ENCODE measurements at places on chromosomes 3 and 15.

GRCh38 chr15:57227166-57227565, 149.1 kb upstream of the CGNL1 start:
- H3K4me1 ChIP-seq, result no peaks in the 10 kb centered on the region
- no peaks in the 10 kb centered on the region for H3K36me3 ChIP-seq
- no peak overlapping the region for H3K4me3 ChIP-seq
- DNase-seq, result no peak
- no peaks in the 10 kb centered on the region for H3K27me3 ChIP-seq

DNA sequence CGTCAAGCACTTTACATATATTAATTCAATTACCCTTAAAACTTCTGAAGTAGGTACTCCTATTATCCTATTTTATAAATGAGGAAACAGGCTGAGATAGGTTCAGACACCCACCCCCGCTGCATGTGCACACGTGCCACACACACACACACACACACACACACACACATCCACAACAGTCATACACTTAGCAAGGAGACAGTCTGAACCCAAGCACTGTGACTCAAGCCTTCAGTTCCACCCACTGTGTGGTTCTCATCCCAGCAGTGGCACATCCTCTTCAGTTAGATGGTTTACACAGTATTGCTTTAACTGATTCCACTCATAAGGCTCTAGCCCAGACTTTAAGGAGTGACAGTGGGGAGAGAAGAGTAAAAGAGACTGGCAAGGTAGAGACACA, 91.1 kb upstream of the FGF7 start:
- no peak overlapping the region for H3K4me3 ChIP-seq
- H3K27me3 ChIP-seq, result no peaks in the 10 kb centered on the region
- DNase-seq, result no peak
- H3K4me1 ChIP-seq, result no peaks in the 10 kb centered on the region
- peaks cover 7% of the 10 kb centered on the region for H3K36me3 ChIP-seq
- H3K27ac ChIP-seq, result no peak overlapping the region

DNA sequence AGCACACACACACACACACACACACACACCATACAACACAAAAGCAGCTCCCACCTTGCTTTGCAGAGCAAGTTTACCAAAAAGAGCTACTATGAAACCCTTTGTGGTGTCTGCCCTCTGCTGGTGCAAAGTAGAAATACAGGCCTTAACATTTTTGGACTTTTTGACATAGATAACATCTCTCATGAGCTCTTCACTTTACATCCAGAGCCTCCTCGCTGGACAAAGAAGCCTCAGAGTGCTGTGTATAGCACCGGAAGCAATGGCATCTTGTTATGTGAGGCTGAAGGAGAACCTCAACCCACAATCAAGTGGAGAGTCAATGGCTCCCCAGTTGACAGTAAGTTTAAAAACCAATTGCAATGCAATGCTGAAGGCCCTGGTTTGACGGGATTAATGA, 157.9 kb downstream of the CHL1 start:
- no peak for DNase-seq
- no peak overlapping the region for H3K4me3 ChIP-seq
- H3K4me1 ChIP-seq, result no peaks in the 10 kb centered on the region
- H3K27ac ChIP-seq, result no peak overlapping the region
- no peaks in the 10 kb centered on the region for H3K36me3 ChIP-seq

GRCh38 chr3:32817257-32817557, 590 bp upstream of the TRIM71 start:
- H3K27ac ChIP-seq, result no peak overlapping the region
- no peaks in the 10 kb centered on the region for H3K36me3 ChIP-seq
- H3K4me3 ChIP-seq, result no peak overlapping the region

DNA sequence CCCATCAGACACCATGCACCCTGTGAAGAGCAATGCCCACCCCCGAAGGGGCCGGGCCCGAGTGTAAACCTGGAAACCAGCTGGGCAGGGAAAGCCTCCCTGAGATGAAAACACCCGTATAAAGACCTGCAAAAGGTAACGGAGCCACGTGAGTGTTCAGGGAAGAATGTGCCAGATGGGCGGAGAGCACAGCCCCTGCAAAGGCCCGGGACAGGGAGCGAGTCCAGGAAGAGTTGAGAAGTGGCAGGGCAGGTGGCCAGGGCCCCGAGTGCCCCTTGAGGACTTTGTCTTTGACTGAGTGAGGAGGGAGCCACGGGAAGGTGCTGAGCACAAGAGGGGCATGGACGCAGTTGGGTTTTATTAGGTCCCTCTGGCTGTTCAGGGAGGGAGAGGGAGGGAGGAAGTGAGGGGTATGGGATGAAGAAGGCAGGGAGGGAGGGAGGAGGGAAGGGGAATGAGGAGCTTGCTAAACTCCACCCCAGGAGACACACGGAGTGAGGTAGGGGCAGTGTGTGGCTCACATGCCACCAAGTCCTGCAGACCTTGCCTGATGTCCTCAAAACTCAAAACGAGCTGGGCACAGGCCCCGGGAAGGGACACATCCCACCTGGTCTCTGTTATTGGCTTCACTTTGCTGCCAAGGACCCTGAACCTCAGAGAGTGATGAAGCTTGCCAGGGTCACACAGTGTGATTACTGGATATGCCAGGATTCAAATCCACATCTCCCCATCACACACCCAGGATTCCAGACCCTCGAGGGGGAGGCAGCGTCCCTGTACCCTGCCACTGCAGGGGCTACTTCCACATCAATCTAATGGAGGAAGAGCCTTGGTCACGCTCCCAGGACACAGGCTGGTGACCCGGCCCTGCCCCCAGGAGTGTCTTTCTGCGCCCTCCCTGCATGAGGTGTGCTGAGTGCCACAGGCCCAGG, 49.1 kb upstream of the IQSEC1 start:
- H3K4me3 ChIP-seq, result no peak overlapping the region
- no peaks in the 10 kb centered on the region for H3K36me3 ChIP-seq
- H3K27me3 ChIP-seq, result no peaks in the 10 kb centered on the region
- H3K4me1 ChIP-seq, result no peaks in the 10 kb centered on the region

- no peaks in the 10 kb centered on the region for H3K36me3 ChIP-seq
- no peak for DNase-seq
- no peaks in the 10 kb centered on the region for H3K27me3 ChIP-seq
- no peak overlapping the region for H3K27ac ChIP-seq
Measured at GRCh38 chr3:31546725-31547124, 14.0 kb downstream of the STT3B start.

GRCh38 chr3:181330257-181330656, 340.7 kb upstream of the DNAJC19 start:
- H3K27me3 ChIP-seq, result no peaks in the 10 kb centered on the region
- H3K27ac ChIP-seq, result no peak overlapping the region
- DNase-seq, result no peak
- H3K36me3 ChIP-seq, result no peaks in the 10 kb centered on the region
- H3K4me3 ChIP-seq, result no peak overlapping the region

- no peak overlapping the region for H3K4me3 ChIP-seq
- H3K27me3 ChIP-seq, result no peaks in the 10 kb centered on the region
- H3K27ac ChIP-seq, result no peak overlapping the region
- no peaks in the 10 kb centered on the region for H3K36me3 ChIP-seq
Measured at GRCh38 chr3:71250026-71250425, 333.5 kb downstream of the FOXP1 start.

DNA sequence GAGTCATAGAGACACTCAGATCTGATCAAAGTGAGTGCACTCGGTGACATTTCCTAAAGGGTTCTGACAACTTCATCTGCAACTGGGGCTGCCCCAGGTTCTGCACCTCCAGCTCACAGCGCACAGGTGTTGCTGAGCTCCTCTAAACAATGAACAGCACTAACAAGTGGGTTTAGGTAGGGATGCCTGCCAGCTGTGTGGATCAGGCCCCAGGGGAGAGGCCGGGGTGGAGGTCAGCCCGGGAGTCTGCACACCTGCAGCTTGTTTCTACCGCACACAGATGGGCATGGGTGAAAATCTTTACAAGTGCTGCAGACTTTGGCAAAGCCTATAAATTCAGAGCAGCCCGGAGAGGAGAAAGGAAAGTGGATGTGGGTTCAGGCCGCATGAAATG, 355 bp downstream of the FBXW12 start:
- no peak overlapping the region for H3K27ac ChIP-seq
- no peaks in the 10 kb centered on the region for H3K27me3 ChIP-seq
- H3K4me1 ChIP-seq, result no peaks in the 10 kb centered on the region
- no peak for DNase-seq
- no peaks in the 10 kb centered on the region for H3K36me3 ChIP-seq

DNA sequence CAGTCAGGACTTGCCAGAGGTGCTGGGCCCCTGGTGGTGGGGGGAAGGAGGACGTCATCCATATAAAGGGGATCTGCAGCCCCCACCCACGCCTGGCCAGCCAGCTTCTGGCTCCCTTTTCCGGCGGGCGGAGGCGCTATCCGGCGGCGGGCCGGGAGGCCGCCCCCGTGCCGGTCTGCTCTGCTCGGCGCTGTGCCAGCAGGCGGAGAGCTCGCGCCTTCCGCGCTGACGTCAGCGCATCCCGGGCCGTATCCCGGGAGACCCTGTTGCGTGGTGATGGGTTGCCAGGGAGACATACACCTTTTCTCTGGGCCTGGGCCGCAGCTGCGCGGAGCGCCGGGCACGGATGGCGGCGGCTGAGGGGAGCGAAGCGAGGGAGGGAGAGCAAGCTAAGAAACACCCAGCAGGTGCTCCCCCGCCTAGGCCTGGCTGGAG, 1.1 kb downstream of the FAM131A start:
- no peak overlapping the region for H3K4me3 ChIP-seq
- no peak overlapping the region for H3K27ac ChIP-seq
- peaks cover 19% of the 10 kb centered on the region for H3K4me1 ChIP-seq
- no peaks in the 10 kb centered on the region for H3K27me3 ChIP-seq
- H3K36me3 ChIP-seq, result peaks cover 3% of the 10 kb centered on the region

- no peaks in the 10 kb centered on the region for H3K4me1 ChIP-seq
- H3K36me3 ChIP-seq, result no peaks in the 10 kb centered on the region
- no peaks in the 10 kb centered on the region for H3K27me3 ChIP-seq
- no peak for DNase-seq
Measured at GRCh38 chr15:51051776-51052175, 42.9 kb downstream of the TNFAIP8L3 start.

DNA sequence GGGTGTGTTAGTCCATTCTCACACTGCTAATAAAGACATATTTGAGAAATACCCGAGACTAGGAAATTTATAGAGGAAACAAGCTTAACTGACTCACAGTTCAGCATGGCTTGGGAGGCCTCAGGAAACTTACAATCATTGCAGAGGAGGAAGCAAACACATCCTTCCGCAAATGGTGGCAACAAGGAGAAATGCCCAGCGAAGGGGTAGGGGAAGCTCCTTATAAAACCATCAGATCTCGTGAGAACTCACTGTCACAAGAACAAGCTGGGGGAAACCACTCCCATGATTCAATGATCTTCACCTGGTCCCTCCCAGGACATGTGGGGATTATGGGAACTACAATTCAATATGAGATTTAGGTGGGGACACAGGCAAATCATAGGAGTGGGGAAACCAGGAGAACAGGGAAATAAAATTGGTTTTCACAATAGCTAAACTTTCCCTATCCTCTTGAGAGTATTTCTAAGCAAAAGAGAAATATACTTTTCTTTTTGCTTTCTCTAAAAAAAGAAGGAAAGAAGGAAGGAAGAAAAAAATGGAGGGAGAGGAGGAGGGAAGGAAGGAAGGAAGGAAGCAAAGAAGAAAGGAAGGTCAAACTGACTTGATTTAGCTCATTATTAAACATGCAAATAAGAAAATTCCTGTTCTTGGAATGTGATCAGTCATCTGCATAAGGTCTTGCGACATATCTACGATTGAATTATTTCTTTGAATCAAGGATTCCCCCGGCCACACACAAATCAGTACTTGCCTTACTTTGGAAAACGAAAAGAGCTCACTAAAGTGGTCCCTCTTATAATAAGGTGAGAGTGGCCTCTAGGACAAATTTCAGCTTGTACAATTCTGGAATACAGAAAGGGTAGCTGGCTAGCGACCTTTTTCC, 75.2 kb downstream of the LIPC start:
- no peak overlapping the region for H3K27ac ChIP-seq
- H3K27me3 ChIP-seq, result no peaks in the 10 kb centered on the region
- no peak for DNase-seq
- H3K4me3 ChIP-seq, result no peak overlapping the region
- peaks cover 17% of the 10 kb centered on the region for H3K4me1 ChIP-seq

GRCh38 chr15:71687902-71688508, 122.3 kb upstream of the NR2E3 start:
- no peak for DNase-seq
- no peak overlapping the region for H3K4me3 ChIP-seq
- no peak overlapping the region for H3K27ac ChIP-seq
- H3K36me3 ChIP-seq, result no peaks in the 10 kb centered on the region
- no peaks in the 10 kb centered on the region for H3K4me1 ChIP-seq

- H3K4me3 ChIP-seq, result no peak overlapping the region
- H3K4me1 ChIP-seq, result no peaks in the 10 kb centered on the region
- no peaks in the 10 kb centered on the region for H3K27me3 ChIP-seq
- H3K27ac ChIP-seq, result no peak overlapping the region
Measured at GRCh38 chr3:63477494-63478129, 174.9 kb upstream of the SNTN start.

GRCh38 chr3:45688194-45688881, 858 bp upstream of the SACM1L start:
- peak overlapping the region; percentile 93 for H3K27ac ChIP-seq
- DNase-seq, result peak; percentile 56
- H3K4me1 ChIP-seq, result peaks cover 34% of the 10 kb centered on the region

GRCh38 chr3:185200639-185201038, 47.8 kb upstream of the C3orf70 start:
- H3K4me1 ChIP-seq, result no peaks in the 10 kb centered on the region
- DNase-seq, result no peak
- H3K4me3 ChIP-seq, result no peak overlapping the region

DNA sequence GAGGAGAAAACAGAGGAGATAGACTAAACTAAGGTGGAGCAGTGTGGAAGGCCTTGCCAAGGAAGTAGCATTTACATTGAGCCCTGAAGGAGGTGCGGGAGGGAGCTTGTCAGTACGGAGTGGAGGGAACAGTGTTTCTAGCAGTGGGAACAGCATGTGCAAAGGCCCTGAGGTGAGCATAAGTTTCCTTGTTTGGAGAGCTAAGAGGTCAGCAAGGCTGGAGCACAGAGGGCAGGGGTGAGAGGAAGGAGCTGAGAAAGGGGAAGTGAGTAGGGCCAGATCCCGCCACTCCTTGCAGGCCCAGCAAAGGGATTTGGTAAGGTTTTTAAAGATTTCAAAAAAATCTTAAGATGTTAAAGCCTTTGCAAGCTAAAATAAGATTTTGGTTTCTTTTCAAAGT, 70.1 kb downstream of the HMCES start:
- no peaks in the 10 kb centered on the region for H3K36me3 ChIP-seq
- no peak overlapping the region for H3K4me3 ChIP-seq
- no peak for DNase-seq
- H3K27ac ChIP-seq, result no peak overlapping the region
- no peaks in the 10 kb centered on the region for H3K4me1 ChIP-seq
- no peaks in the 10 kb centered on the region for H3K27me3 ChIP-seq

DNA sequence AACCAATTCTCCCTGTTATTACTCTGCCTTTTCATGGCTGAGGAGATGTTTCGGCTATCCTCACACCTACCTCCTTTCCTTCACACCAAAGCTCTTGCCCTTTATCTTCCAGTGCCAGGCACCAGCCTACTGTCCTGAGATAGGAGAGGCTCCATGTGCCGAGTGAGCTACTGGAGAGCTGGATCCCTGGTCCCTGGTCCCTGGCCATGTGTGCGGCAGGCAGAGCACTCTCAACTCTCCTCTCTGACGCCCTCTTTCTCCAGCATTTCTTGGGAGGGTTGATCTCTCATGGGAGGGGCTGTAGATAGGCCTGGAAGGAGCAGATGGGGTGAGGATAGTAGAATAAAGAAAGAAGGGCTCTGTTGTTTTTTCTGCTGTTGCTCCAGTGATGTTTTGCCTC, 277.1 kb upstream of the UMPS start:
- no peak overlapping the region for H3K4me3 ChIP-seq
- H3K4me1 ChIP-seq, result no peaks in the 10 kb centered on the region
- H3K27me3 ChIP-seq, result no peaks in the 10 kb centered on the region
- H3K36me3 ChIP-seq, result no peaks in the 10 kb centered on the region
- H3K27ac ChIP-seq, result no peak overlapping the region
